Right lobe of liver (tissue), 6 donors: ENCODE measurements at places on chromosomes 16 and 17.
A peak's percentile ranks its signal among the peaks of the same experiment; 100 is the strongest.

- no peak for DNase-seq
- H3K27ac ChIP-seq: no peak overlapping the region
- H3K36me3 ChIP-seq: no peaks in the 10 kb centered on the region
- H3K4me3 ChIP-seq: no peak overlapping the region
- H3K4me1 ChIP-seq: no peaks in the 10 kb centered on the region
Observed at GRCh38 chr17:68909066-68909465, 46.1 kb downstream of the ABCA8 start.

DNA sequence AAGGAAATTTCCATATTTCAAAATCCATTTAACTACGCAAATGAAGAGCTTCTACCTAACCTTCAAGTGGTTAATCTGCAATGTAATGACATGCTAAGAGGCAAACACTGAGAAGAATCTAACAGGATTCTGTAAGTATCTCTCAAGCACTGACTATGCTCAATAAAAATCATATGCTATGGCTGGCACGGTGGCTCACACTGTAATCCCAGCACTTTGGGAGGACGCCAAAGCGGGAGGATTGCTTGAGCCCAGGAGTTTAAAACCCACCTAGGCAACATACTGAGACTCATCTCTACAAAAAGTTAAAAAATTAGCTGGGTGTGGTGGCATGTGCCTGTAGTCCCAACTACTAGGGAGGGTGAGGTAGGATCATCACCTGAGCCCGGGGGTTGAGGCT is 32.7 kb downstream of the GNA13 start:
- DNase-seq: no peak
- no peak overlapping the region for H3K4me3 ChIP-seq
- no peaks in the 10 kb centered on the region for H3K27me3 ChIP-seq
- no peaks in the 10 kb centered on the region for H3K4me1 ChIP-seq

- no peak overlapping the region for H3K27ac ChIP-seq
- H3K27me3 ChIP-seq: no peaks in the 10 kb centered on the region
- no peak overlapping the region for H3K4me3 ChIP-seq
- no peaks in the 10 kb centered on the region for H3K36me3 ChIP-seq
Observed at GRCh38 chr17:67531291-67531690, 154.2 kb downstream of the PITPNC1 start.

DNA sequence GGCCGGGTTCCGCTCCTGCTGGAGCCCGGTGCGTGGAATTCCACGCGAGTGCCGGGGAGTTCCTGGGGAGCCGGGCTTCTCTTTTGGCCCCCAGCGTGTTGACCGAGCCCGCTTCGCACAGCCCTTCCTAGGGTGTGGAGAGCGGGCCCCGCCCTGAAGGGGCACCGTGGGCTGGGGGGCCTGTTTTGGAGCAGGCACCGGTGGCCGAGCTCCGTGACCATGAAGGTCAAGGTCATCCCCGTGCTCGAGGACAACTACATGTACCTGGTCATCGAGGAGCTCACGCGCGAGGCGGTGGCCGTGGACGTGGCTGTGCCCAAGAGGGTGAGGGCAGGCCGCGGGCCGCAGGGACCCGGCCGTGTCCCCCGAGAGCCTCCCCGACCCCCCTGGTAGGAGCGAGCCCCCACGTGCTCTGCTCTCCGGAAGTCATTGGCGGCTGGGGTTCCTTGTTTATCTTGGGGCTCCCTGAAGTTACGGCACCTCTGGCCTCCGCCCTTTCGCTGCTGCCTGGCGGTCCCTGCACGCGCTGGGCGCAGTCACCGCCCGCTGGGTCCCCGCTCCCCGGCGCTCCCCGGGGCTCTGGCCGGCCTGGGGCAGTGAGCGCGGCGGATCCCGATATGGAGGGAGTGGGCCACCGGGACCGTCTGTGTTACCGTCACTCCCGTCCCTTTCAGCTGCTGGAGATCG is 528 bp downstream of the HAGHL start:
- H3K4me1 ChIP-seq: peaks cover 15% of the 10 kb centered on the region
- DNase-seq: no peak
- H3K36me3 ChIP-seq: no peaks in the 10 kb centered on the region
- H3K27me3 ChIP-seq: no peaks in the 10 kb centered on the region
- H3K4me3 ChIP-seq: peak overlapping the region; percentile 40

DNA sequence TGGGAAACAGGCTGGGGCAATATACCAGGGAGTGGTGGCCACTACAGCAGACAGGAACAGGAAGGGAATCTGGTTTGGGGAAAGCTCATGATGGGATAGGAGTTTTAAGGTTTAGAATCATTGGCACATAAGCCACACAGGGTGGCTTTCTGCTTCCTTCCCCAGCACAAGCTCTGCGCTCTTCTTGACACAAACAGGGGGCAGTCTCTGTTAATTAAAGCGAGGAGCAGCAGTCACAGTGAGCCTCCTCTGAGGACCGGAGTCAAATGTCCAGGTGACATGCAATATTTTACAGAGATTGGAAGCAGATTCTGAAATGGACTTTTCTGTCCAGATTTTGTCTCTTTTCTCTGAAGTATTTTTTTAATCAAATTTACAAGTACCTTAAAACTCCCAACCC is 2.8 kb upstream of the SHISA9 start:
- no peak for DNase-seq
- no peaks in the 10 kb centered on the region for H3K27me3 ChIP-seq
- no peak overlapping the region for H3K27ac ChIP-seq
- H3K4me1 ChIP-seq: peaks cover 11% of the 10 kb centered on the region

DNA sequence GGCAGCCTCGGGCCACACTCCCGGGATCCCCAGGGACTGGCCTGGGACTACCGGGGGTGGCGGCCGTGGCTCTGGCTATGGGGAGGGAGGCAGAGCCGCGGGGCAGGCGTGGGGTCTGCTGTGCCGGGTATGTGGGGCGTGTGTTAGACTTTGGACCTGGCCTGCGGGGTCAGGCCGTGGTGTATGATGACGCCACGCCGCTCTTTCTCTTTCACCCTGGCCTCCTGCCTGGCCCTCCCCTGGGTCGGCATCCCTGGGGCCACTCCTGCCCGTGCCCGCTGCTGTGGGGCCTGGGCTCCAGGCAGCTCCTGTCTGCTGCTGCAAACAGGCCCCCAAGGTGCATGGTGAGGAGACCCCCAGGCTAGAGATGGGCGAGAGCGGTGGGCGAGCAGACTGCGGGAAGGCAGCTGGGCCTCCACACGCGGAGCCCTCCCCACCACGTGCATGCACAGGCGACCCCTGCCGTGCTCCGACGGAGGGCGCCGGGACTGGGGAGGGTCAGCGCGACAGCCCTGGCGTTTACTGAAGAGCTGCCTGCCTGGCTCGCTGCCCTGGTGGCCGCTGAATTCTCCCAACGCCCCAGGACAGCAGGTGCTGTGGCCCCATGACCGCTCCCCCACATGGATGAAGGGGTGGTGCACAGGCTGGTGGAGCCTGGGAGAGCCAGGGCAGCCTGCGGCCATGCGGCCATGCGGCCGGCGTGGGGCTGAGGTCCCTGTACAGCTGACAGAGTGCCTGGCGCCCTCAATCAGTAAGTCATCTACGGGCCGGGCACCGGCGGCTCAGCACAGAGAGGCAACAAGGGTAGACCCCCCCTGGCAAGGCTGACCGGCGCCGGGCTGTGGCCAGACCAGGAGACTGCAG is 16.0 kb downstream of the CAPN15 start:
- peaks cover 16% of the 10 kb centered on the region for H3K4me1 ChIP-seq
- H3K36me3 ChIP-seq: peaks cover 5% of the 10 kb centered on the region
- H3K27ac ChIP-seq: peak overlapping the region; percentile 95
- peak overlapping the region; percentile 14 for H3K4me3 ChIP-seq
- DNase-seq: peak; percentile 89

DNA sequence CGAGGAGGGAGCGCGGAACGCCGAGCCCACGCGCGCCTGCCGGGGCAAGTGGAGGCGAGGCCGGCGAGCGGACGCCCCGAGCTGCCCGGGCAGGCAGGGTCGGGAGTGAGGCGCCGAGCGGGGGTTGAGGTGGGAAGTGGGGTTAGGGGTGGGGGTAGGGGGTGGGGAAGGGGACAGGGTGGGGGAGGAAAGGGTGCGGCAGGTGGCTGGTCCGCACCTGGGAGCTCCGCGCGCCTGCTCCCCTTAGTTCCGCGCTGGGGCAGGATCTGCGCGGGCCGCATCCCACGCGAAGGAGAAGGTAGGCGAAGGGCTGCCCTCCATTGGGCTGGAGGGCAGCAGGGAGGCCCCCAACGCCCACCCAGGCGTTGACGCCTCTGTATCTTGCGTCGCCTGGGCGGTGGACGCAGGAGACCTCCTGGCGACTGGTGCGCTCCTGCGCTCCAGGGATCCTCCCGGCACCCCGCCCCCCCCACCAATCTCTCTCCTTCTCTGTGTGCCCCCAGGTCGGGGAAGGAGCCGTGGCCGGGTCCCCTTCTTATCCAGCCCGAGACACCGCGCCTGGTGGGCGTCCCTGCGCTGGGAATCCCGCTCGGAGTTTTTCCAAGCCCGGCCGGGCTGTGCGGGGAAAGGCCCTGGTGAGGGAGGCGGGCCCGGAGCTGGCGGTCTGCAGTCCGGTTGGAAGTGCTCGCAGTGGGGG is 51.3 kb upstream of the AMZ2 start:
- no peaks in the 10 kb centered on the region for H3K36me3 ChIP-seq
- H3K4me3 ChIP-seq: peak overlapping the region; percentile 14
- H3K27ac ChIP-seq: no peak overlapping the region
- no peak for DNase-seq

GRCh38 chr17:75087558-75088453 is at the start of gene SLC16A5:
TSS of gene SLC16A5 (plus strand) at chr17:75087954. CDS start at chr17:75093637, 5,683 bp downstream.
- peak; percentile 85 for DNase-seq
- no peaks in the 10 kb centered on the region for H3K36me3 ChIP-seq
- peak within 1 kb of the TSS; percentile 47 for H3K4me3 ChIP-seq
- H3K27me3 ChIP-seq: no peaks in the 10 kb centered on the region

DNA sequence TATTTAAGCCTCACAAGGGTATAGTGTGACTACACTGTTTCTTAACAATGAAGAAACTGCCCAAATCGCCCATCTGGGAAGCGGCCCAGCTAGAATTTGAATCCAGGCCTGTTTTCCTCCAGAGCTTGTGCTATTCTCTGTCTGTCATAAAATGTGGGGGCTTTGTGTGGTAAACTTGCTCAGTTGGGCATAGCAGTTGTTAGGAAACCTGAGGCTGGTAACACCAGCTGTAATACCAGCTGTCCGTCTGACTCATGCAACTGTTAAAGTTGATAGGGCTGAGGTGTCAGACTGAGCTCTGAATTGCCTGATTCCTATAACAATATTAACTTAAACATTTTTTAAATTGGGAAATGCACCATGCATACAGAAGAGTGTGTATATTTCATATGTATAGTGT is 9.3 kb downstream of the NOD2 start:
- H3K4me3 ChIP-seq: no peak overlapping the region
- no peak for DNase-seq
- H3K4me1 ChIP-seq: no peaks in the 10 kb centered on the region
- no peak overlapping the region for H3K27ac ChIP-seq

GRCh38 chr16:79528338-79528737 is 72.2 kb downstream of the MAF start:
- H3K36me3 ChIP-seq: no peaks in the 10 kb centered on the region
- H3K27ac ChIP-seq: no peak overlapping the region
- no peaks in the 10 kb centered on the region for H3K4me1 ChIP-seq
- DNase-seq: no peak
- H3K4me3 ChIP-seq: no peak overlapping the region

DNA sequence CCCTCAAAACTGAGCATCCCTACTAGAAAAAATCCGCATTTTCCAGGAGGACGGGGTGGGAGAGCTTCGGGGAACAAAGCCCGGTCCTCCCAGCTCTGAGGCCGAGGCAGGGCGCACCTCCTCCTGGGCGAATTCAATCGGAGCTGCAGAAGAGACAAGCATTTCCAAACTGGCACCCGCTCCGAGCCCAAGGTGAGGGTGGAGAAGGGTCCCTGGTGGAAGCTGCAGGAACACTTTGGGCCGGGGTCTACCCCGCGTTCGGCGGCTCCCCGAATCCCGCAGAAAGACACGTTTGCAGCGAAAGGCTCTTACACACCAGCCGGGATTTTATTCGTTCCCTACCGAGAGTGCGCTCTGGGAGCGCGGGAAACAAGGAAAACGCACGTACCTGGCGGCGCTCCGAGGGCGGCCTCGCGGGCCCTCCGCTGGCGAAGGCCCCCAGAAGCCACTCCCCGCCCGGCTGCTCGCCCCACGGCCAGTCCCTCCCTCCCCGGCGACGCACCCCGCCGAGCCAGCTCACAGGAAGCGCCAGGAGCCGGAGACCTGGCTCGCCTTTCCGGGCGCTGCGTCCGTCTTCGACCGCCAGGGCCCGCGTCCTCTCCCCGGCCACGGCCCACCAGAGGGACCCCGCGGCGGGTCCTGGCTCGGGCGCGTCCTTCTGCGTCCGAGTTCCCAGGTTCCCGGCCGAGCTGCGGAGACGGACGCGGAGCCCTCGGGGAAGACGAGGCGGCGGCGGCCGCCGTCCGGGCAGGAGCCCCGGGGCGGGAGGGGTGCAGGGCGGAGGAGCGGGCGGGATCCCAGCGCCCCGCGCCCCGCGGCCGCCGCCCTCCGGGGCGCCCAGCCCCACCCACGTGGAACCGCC is 49.8 kb upstream of the BAHCC1 start:
- no peaks in the 10 kb centered on the region for H3K27me3 ChIP-seq
- peak; percentile 94 for DNase-seq
- no peaks in the 10 kb centered on the region for H3K36me3 ChIP-seq
- peak overlapping the region; percentile 61 for H3K4me3 ChIP-seq

DNA sequence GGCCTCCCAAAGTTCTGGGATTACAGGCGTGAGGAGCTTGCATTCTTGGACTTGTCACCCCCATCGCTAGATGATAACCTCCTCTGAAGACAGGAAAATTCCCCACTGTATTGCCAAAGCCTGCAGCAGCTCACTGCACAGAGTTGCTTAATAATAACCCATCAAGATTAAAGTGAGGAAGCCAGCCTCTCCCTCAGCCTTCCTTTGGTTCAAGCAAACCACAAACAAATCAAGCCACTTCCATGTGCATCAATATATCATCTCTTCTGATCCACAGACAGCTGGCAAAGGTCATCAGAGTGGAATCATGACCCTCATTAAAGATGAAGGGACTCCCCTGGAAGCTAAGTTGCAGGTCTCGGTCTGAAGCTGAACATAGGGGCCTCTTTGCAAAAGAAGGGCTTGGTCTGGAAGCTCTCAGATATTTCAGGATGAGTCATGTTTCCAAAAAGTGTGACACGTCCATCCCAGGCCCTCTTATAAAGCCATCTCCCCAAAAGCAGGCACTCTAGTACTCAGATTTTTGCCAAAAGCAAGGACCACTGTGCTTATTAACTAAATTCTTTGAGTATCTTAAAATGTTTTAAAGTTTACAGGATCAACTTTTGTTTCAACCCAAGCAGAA is 4.8 kb downstream of the EMP2 start:
- H3K36me3 ChIP-seq: no peaks in the 10 kb centered on the region
- H3K27me3 ChIP-seq: no peaks in the 10 kb centered on the region
- no peak overlapping the region for H3K4me3 ChIP-seq
- no peak for DNase-seq
- H3K27ac ChIP-seq: no peak overlapping the region

GRCh38 chr17:40921026-40921425 is 16.4 kb downstream of the KRT23 start:
- H3K4me1 ChIP-seq: no peaks in the 10 kb centered on the region
- no peak for DNase-seq
- H3K27ac ChIP-seq: no peak overlapping the region
